ENCODE measurements at places on chromosomes 5 and 9. TPM values are rescaled to one million over a fixed set of nuclear protein-coding genes. Genes with fewer than 3 reads are reported as not detected.

GRCh38 chr5:121976979-121977378 is 15.2 kb downstream of the SRFBP1 start:
- H3K36me3 ChIP-seq, result no peaks in the 10 kb centered on the region
- no peak overlapping the region for H3K27ac ChIP-seq
- peaks cover 2% of the 10 kb centered on the region for H3K4me1 ChIP-seq
- H3K27me3 ChIP-seq, result no peaks in the 10 kb centered on the region
- no peak overlapping the region for H3K4me3 ChIP-seq

DNA sequence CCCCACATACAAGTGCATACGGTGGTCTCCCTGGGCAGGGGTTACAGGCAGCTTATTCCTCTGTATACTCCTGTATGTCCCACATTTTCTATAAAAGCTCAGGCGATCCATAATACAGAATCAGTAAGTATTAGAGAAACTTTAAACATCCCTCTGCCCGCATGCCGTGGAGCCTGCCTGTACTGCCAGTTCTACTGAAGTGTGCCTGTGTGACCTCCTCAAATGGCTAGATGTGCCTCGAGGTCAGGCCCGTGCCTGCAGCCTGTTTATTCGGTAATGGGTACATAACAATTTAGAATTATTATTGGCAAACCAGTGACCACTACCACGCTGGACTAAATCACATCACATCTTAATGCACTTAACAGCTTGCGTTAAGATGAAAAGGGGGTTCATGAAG is 190.8 kb downstream of the FANCC start:
- H3K27me3 ChIP-seq, result no peaks in the 10 kb centered on the region
- H3K4me1 ChIP-seq, result peaks cover 4% of the 10 kb centered on the region
- H3K27ac ChIP-seq, result no peak overlapping the region
- DNase-seq, result no peak
- no peaks in the 10 kb centered on the region for H3K36me3 ChIP-seq
- H3K4me3 ChIP-seq, result no peak overlapping the region

DNA sequence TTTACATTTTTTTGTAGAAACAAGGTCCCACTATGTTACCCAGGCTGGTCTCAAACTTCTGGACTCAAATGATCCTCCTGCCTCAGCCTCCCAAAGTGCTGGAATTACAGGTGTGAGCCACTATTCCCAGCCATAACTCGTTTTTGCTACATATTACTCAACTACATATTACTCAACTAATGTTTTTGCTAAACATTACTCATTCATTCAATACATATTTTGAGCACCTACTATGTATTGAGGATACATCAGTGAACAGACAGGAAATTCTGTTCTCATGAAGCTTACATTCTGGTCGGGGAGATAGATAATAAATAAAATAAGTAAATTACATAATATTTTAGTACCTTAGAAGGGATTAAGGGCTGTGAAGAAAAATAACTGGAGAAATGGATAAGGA is 34.9 kb upstream of the STOM start:
- DNase-seq, result no peak
- H3K27me3 ChIP-seq, result no peaks in the 10 kb centered on the region
- no peak overlapping the region for H3K4me3 ChIP-seq
- H3K36me3 ChIP-seq, result no peaks in the 10 kb centered on the region
- H3K27ac ChIP-seq, result no peak overlapping the region

GRCh38 chr5:127353796-127354195 is 63.2 kb downstream of the MEGF10 start:
- H3K27me3 ChIP-seq, result no peaks in the 10 kb centered on the region
- no peak overlapping the region for H3K4me3 ChIP-seq
- H3K36me3 ChIP-seq, result no peaks in the 10 kb centered on the region
- no peak overlapping the region for H3K27ac ChIP-seq
- DNase-seq, result no peak
- no peaks in the 10 kb centered on the region for H3K4me1 ChIP-seq

DNA sequence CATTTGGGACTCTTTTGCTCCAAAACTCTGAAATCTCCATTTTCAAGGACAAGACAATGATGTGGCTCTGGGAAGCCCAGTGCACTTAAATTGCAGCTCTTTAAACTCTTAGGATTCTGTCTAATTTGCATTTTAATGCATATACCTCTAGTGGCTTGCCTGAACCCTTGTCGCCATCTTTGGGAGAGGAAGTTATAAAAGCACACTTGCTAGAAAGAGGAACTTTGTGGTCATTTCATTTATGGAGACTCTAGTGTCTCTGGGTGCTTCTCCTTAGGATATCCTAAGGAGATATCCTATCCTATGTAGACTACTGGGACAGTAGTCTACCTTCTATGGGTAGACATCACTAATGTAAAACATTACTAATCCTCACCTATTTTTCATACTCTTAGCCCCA is 77.3 kb upstream of the SLC1A3 start:
- no peak for DNase-seq
- peaks cover 7% of the 10 kb centered on the region for H3K27me3 ChIP-seq
- no peak overlapping the region for H3K27ac ChIP-seq
- H3K4me3 ChIP-seq, result no peak overlapping the region
- no peaks in the 10 kb centered on the region for H3K36me3 ChIP-seq

Gene CDH6
- 0.74 TPM for polyA plus RNA-seq

DNA sequence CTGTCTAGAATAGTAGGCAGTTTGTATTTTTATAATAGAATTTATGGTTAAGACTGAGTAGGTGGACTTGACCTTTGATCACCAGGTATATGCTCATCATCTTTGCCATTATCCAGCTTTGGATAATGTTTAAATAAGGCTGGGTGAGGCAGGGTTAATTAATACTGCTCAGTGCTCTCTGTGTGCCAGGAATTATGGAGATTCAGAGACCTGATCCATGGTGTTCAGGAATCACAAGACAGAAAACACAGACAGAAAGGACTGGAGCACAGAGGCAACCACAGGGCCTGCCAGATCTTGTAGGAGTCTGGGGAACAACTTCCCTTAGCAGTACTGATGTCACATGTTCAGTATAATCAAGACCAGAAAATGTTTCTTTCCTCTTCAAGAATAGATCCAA is 186.3 kb upstream of the ADCY2 start:
- DNase-seq, result no peak
- no peak overlapping the region for H3K4me3 ChIP-seq

GRCh38 chr9:120882935-120883607 is 6.1 kb upstream of the PHF19 start:
- H3K27ac ChIP-seq, result no peak overlapping the region
- H3K4me1 ChIP-seq, result no peaks in the 10 kb centered on the region
- H3K36me3 ChIP-seq, result no peaks in the 10 kb centered on the region
- H3K4me3 ChIP-seq, result no peak overlapping the region
- DNase-seq, result no peak
- H3K27me3 ChIP-seq, result no peaks in the 10 kb centered on the region

DNA sequence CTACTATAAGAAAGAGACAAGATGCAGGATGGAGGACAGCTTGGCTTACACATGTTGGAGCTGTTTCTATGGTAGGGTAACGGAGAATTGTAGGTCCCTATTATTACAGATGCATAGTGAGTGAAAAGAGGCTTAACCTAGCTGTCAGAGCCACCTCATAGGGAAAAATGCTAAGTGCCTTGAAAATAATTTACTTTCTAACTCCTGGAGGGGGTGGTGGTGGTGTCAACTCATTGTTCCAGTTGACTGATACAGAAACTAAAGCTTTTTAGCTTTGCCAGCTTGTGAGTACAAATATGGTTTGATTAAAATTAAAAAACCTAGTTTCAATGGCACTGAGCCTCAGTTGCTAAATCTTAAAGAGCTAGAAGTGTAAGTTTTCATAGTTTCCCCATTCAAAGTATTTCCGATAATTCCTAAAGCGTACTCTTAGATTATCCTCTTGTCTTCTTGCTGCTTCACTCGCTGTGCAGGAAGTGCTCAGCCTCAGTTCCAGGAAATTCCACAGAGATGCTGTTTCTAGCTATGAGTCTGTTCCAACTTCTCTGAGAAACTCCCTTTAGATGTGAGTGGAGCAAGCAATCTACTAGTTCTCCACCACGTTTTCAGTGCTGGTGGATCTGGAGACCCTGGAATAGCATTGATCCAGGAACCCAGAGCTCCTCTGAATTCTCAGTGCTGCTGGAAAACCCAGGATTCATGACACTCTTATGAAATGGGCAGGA is 265.2 kb downstream of the DMAC1 start:
- H3K36me3 ChIP-seq, result no peaks in the 10 kb centered on the region
- H3K4me1 ChIP-seq, result no peaks in the 10 kb centered on the region
- DNase-seq, result no peak
- H3K27me3 ChIP-seq, result no peaks in the 10 kb centered on the region

DNA sequence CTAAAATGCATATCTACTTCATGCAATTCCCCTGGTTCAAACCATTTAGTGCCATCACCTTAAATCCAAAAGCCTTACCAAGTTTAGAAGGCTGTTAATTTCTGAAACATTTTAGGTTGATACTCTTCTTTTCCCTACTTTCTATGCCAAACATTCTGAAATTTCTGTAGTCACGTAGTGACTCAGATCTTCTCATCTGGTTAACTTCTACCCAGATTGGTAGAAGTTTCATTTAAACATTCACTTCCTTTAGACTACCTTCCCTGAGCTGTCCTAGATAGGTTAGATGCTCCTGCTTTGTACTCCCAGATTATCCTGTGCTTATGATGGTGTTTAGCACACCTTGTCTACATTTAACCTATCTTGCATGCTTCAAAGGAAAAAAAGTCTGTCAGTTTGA is 9.9 kb downstream of the RAD50 start:
- H3K36me3 ChIP-seq, result no peaks in the 10 kb centered on the region
- no peak overlapping the region for H3K4me3 ChIP-seq
- DNase-seq, result no peak
- no peaks in the 10 kb centered on the region for H3K27me3 ChIP-seq

DNA sequence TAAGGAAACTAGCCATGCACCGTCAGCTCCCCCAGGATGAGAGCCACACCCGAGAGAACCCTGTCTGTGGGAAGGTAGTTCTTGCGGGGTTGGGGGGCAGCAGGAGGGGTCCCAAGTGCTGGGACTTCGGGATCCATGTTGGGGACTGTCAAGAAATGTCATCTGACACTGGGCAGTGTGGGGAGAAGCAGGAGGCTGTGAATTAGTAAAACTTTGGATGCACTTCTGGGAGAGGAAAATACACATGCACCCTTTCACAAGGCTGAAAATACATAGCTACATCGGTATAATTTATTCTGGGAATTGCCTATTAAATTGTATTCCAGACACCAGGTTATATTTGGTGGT is 109.6 kb upstream of the RPS23 start:
- DNase-seq, result no peak
- H3K27me3 ChIP-seq, result no peaks in the 10 kb centered on the region
- peaks cover 37% of the 10 kb centered on the region for H3K4me1 ChIP-seq
- peak overlapping the region; percentile 87 for H3K27ac ChIP-seq

Gene MYORG
- polyA plus RNA-seq, result 1.9 TPM

DNA sequence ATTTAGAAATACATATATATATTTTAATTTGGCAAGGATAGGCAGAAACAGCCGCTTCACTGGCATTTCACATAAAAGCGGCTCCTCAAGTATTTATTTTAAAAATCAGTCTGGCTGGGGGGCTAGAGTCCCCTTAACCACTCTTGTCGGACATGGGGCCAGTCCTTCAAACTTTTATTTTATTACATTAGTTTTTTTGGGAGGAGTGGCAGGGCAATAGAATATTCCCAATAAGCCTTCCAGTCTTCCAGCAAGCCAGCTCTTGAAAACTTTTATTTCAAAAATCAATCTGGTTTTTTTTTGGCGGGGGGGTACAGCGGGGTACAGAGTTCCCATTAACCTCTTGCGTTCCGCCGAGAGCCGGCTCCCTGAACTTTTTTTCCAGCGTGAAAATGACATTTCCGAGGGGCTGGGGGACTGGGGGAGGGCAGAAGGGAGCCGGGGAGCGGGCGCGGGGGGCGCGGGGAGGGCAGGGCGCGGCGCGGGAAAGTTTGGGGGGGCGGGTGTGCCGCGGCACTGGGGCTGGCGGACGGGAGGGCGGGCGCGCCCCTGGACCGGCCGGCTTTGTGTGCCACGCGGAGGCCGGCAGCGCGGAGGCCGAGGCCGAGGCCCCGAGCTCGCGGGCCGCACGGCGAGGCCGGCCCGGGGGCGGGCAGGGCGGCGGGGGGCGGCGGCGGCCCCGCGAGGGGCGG is 504 bp upstream of the ZNF618 start:
- H3K4me3 ChIP-seq, result peak overlapping the region; percentile 76
- peaks cover 37% of the 10 kb centered on the region for H3K4me1 ChIP-seq
- H3K36me3 ChIP-seq, result no peaks in the 10 kb centered on the region
- no peak for DNase-seq
- no peaks in the 10 kb centered on the region for H3K27me3 ChIP-seq

GRCh38 chr9:89020754-89021153 is 29.5 kb downstream of the S1PR3 start:
- peaks cover 52% of the 10 kb centered on the region for H3K4me1 ChIP-seq
- no peaks in the 10 kb centered on the region for H3K36me3 ChIP-seq
- H3K4me3 ChIP-seq, result no peak overlapping the region

Gene ADAMTSL2
- 108 TPM for polyA plus RNA-seq

GRCh38 chr9:97845130-97845529 is 7.9 kb upstream of the FOXE1 start:
- no peaks in the 10 kb centered on the region for H3K4me1 ChIP-seq
- H3K27ac ChIP-seq, result no peak overlapping the region
- H3K27me3 ChIP-seq, result peaks cover 50% of the 10 kb centered on the region
- no peak for DNase-seq

DNA sequence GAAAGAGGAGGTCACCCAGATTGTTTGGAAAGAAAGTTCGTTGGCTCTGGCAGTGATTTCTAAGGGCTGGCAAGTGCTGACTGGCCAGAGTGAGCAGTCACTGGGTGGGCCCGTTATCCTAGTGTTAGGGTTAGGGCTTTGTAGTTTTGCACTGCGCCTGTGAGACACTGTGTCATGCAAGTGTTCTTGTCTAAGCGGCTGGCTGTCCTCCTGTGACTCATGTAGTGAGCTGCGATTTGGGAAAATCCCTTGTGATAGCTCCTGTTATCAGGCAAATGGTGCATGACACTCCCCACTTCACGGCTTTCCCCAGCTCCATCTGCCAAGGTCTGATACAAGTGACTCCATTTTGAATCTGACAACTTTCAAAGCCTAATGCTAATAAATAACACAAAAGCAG is 526.0 kb upstream of the ADAMTS16 start:
- no peak for DNase-seq
- H3K36me3 ChIP-seq, result no peaks in the 10 kb centered on the region
- H3K27ac ChIP-seq, result no peak overlapping the region
- H3K27me3 ChIP-seq, result no peaks in the 10 kb centered on the region

Gene GLDC
- polyA plus RNA-seq, result 0.16 TPM

- DNase-seq, result no peak
- no peak overlapping the region for H3K27ac ChIP-seq
- H3K4me3 ChIP-seq, result no peak overlapping the region
- H3K27me3 ChIP-seq, result no peaks in the 10 kb centered on the region
- H3K4me1 ChIP-seq, result no peaks in the 10 kb centered on the region
Measured at GRCh38 chr9:95570646-95571045, 53.9 kb upstream of the PTCH1 start.

DNA sequence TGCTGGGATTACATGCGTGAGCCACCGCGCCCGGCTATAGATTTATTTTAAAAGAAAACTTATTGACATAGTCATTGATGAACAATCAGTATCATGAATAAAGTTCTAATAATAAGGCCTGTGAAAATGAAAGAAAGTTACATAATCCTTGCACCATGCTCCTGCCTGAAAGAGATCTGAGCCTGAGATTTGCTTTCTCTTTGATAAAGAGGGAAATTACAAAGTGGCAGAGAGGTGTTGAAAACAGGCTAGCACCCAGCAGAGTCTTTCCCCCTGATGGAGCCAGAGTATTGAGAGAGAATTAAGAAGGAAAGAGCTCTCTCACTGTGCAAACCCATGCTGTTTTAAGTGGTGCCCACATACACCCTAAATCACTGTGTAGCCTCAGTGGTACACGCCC is 37.2 kb downstream of the SLC6A7 start:
- no peaks in the 10 kb centered on the region for H3K36me3 ChIP-seq
- no peak overlapping the region for H3K4me3 ChIP-seq
- H3K4me1 ChIP-seq, result no peaks in the 10 kb centered on the region

GRCh38 chr5:76472335-76473008 is 69.4 kb downstream of the IQGAP2 start:
- peak overlapping the region; percentile 25 for H3K27ac ChIP-seq
- H3K36me3 ChIP-seq, result no peaks in the 10 kb centered on the region
- no peak for DNase-seq
- H3K27me3 ChIP-seq, result no peaks in the 10 kb centered on the region
- peaks cover 3% of the 10 kb centered on the region for H3K4me1 ChIP-seq

Data from adrenal gland (tissue), 19 donors.